ENCODE measurements at places on chromosomes 13 and 19.

GRCh38 chr13:49497272-49497671, 1.5 kb downstream of the PHF11 start:
- DNase-seq = no peak

DNA sequence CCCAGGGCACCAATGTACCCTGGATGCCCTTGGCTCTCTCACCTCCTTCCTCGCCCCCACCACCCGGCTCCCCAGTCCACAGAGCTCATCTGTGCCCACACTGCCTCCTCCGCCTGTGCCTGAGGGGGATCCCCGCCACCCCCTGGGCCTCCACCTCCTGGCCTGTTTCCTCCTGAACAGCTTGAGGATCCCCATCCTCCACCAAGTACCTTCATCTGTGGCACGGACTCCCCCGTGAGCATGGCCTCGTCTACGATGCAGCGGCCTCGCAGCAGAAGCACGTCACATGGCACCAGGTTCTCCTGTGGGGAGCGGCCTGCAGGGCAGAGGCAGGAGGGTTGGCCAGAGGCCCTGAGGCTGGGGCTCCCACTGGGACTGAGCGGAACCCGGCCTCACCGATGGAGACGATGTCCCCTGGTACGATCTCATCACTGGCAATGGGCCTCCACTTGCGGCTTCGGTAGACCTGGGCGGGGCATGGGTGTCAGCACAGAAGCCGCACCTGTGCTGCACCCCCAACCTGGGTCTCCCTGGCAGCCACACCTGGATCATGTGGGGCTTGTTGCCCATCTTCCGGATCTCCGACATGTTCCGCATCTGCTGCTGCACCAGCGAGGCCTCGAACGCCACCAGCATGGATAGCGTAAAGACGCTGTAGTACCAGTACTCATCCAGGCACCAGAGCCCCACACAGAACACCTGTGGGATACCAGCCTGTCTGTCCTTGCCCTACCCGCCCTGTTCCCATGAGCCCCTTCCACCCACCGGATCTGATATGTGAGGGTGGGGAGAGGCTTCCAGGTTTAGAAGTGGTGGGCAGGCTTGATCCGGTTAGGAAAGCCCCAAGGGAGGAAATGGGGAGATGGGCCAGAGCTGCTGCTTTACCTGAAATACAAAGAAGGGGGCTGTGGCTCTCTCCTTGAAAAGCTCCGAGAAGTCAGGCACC, 6.8 kb downstream of the ATP13A1 start:
- DNase-seq = no peak

DNA sequence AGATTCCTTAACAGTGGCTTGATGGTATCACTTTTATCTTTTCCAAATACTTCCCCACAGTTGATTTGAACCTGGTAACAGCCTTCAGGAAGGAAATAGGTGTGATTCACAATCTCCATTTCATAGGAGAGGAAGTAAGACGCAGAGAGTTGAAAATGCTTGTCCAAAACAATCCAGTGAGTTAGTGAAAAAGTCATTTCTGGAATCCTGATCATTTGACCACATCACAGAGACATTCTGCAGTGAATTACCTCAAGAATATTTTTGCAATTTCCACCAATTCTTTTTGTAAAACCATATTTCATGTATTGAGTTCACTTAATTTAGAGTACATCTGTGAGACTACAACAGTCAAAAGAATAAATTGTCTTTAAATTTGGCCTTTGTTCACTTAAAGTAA, 292.8 kb downstream of the DCLK1 start:
- DNase-seq = no peak

DNA sequence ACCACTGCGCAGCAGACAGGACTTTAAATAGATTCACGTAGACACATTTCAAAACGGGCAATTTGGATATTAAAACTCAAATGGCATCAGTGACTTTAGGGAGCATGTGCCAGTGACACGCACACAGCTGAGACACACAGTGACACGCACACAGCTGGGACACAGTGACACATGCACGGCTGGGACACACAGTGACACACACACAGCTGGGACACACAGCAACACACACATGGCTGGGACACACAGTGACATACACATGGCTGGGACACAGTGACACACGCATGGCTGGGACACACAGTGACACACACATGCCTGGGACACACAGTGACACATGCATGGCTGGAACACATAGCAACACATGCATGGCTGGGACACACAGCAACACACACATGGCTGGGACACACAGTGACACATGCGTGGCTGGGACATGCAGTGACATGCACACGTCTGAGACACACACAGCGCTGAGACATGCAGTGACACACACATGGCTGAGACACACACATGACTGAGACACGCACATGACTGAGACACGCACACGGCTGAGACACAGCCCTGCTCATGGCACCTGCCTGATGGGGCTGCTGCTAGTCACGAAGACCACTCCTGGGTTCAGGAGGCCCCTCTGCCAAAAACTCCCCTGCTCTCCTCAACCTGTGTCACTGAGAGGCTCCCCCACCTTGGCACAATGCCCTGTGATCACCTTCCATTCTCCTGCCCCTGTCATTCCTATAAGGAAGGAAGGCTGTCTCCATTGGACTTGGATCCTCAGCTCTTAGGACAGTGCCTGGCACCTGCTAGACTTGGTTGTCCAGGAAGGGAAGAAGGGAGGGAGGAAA, 52.5 kb downstream of the SOX1 start:
- DNase-seq = no peak

- DNase-seq = no peak
Observed at GRCh38 chr13:20546556-20546955, 20.4 kb upstream of the IFT88 start.
